ENCODE measurements at places on chromosomes 2 and 18. TPM values are rescaled to one million over a fixed set of nuclear protein-coding genes. Genes with fewer than 3 reads are reported as not detected.

The SERPINB12 gene
- total RNA-seq, result not detected

The SYT4 gene
- total RNA-seq, result not detected

The CHCHD5 gene
- total RNA-seq, result 12.5 TPM

The EFHD1 gene
- not detected for total RNA-seq

The CAB39 gene
- total RNA-seq, result 78.4 TPM

The ATP8B1 gene
- 46.1 TPM for total RNA-seq

The AGXT gene
- total RNA-seq, result under 0.01 TPM
